ENCODE measurements at places on chromosomes 3 and 15.

DNA sequence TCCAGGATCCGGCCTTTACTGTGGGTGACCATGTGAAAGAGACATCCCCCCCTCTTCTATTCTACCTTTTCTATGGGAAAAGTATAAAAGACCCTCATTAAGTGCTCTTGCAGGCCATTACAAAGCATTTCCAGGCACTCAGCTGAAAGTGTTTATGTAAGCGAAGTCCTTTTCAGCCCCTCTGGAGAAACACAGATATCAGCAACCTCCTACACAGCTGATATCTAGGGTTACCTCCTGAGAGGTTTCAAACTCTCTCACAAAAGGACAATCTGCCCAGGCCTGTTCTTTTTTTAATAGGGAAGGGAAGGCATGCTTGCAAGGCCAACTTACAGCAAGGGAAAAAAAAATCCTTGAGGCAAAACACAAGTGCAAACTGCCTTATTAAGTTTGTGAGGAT is 12.6 kb downstream of the ETV5 start:
- DNase-seq = no peak

- no peak for DNase-seq
Measured at GRCh38 chr15:68806220-68807060, 14.3 kb downstream of the ANP32A start.

DNA sequence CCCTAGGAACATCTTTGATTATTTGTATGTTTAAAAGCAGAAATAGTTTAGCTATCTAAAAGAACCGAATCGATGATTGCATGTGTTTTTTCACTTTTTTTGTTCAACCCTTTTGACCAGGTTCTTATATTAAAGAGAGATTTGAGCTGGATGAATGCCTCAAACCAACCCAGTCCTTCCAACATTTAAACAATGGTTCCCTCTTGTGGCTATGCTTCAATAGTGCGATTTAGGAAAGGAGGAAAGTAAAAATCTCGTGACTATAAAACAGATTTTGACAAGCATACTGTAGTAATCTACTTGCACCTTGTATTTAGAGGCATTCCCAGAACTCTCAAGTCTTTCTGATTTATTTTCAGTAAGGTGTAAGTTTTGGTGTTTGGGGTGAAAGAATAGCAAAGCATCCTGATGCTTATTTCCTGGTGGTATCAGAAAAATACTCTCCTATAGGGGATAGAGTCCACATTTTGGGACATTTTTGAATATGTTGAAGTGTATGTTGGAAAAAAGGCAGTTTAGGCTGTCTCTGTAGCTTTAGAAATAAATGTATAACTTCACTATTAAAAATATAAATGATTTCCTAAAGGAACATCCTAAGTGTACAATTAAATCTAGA is 159.6 kb upstream of the KCNH8 start:
- peak; percentile 58 for DNase-seq

DNA sequence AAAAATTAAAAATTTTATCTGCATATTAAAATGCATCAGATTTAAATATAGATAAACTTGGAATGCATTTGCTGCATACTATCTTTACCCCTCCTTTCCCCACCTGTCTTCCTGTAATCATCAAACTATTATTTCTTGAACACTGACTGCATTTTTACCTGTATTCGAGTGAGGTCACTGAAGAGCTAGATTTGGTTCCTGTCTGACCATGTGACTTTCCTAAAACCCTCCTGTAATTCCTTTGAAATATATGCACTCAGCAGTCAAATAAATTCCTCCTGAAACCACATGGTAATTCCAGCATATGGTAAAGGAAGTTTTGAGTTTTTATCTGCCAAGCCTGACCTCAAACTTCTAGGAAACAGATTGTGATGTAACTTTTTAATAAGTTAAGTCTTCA is 445.6 kb upstream of the FRG2C start:
- DNase-seq = no peak

- no peak for DNase-seq
Measured at GRCh38 chr3:127666676-127667075, 6.1 kb upstream of the ABTB1 start.

GRCh38 chr3:158491968-158492367 is 79.0 kb upstream of the MLF1 start:
- no peak for DNase-seq

GRCh38 chr15:101481917-101482525 is 7.5 kb downstream of the PCSK6 start:
- no peak for DNase-seq

GRCh38 chr3:43213631-43214030 is 72.7 kb upstream of the SNRK start:
- no peak for DNase-seq

GRCh38 chr15:59120937-59121336 is 16.0 kb downstream of the CCNB2 start:
- no peak for DNase-seq

DNA sequence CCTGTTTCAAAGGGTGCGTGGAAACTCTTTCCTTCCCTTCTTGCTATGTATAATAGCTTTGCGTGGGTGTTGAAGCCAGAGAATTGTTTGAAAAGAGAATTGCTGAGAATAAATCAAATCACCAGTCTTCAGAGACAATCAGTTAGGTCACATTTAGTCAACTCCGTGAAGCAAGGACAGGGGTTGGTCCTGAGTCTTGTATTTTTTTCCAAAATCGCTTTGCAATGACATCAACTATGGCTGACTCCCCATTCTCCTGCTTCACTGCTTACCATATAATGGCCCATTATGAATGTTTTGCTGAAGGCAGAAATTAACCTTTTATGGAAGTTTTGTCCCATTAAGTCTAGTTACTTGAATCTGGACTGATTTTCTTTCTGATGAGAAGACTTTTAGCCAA is 852.8 kb downstream of the AGBL1 start:
- no peak for DNase-seq

GRCh38 chr3:158105710-158106253 is 438 bp downstream of the SHOX2 start:
- DNase-seq = peak; percentile 46

GRCh38 chr3:140854961-140855360 is 86.7 kb upstream of the SLC25A36 start:
- no peak for DNase-seq

DNA sequence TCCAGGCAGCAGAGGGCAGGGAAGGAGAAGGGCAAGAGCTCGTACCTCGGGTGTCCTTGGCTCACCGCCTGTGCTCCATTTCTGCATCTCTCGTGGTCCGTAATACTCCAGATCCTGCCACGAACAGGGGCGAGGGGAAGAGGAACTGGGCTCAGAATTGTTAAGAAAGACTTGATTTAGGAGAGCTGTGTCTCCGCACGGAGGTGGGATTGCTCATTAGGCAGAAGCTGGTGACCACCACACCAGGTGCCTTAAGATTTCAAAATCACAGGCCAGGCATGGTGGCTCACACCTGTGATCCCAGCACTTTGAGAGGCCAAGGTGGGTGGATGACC is 37.2 kb upstream of the BDH1 start:
- no peak for DNase-seq

GRCh38 chr3:115632026-115632425 is 8.7 kb downstream of the GAP43 start:
- DNase-seq = no peak

GRCh38 chr3:94028093-94028837 is at the start of gene STX19:
Gene STX19, minus strand, starts transcription at chr3:94028597. Its CDS starts 13,328 bp downstream, at chr3:94015269.
- no peak for DNase-seq

DNA sequence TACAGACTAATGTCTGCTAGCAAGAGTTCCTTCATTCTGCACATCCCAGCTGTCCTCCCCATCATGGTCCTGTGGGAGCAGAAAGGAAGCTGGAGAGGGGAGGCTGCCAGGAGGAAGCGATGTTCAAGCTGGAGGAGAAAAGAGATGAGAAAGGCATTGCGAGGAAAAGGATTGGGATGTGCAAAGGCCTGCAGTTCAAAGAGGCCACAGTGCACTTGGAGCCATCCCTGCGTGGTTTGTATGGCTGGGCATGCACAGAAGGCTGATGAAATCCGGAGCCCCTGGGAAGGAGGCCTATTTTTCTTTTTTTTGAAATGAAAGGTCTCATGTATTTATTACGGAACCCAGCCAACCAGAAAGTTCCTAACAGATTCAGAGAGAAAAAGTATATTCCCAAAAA is 22.8 kb downstream of the AMOTL2 start:
- no peak for DNase-seq

DNA sequence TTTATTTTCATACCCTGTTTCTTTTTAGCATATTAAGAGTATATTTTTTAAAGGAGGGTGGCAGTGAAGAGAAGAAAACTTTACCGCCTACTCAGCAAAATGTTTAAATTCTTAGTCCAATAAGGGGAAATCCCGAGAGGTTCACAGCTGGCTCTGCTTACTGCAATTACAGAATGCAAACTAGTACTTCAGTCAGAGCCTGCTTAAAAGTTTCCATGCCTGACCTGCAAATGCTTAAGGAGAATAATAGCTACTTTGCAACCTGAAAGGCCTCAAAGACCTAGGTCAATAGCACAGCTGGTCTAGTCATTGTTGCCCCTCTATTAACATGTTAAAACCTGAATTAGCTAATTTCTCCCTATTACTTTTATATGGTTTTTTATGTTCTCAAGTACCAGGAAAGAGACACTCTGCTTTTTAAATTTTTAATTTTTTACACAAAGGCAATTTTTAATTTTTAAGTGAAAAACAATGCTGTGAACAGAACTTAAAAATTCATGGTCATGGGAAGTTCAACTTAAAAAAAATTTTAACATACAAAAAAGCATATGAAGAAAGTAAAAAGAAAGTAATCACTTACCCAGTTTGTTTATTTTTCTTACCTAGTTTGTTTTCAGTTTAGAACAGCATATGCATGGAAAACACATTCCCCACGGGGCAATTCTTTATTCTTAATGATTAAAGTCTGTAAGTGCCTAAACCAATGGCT is 79.2 kb downstream of the P3H2 start:
- DNase-seq = no peak

GRCh38 chr3:192812743-192813383 is 85.5 kb upstream of the FGF12 start:
- DNase-seq = peak; percentile 78

DNA sequence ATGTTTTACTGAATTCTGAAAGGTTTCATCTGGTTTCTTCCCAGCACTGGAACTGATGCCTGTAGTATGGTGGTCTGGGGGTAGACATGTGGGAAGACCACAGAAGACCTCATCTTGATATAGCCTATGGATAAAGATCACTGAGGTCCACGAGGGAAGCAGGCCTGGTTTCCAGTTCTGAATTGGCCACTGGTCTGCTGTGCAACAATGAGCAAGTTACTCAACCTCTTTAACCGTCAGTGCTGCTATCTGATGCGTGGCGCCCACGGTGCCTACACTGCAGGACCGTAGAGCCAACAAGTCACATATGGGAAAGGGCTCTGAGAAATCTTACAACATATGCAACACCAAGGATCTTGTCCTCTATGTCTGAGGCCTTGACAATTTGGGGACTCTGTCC is 13.3 kb downstream of the TLE3 start:
- no peak for DNase-seq

DNA sequence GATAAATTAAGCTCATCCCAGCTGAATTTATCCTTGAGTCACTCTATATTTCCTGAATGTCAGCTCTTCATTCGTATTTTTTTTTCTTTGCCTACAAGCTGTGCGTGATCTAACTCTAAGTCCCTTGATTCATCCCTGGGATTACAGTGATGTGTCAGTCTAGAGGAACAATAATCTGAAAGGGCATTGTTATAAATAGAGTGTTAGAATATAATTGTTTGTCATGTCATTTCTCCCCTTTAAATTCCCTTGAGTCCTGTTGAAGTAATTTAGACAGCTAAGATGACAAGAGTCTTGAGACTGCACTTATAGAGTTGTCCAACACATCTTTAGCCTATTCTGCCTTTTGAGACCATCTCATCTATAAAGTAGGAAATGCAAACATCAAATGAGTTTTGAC is 621.8 kb downstream of the ZIC1 start:
- no peak for DNase-seq

GRCh38 chr15:42595626-42596240 is 20.3 kb downstream of the STARD9 start:
- DNase-seq = no peak

- peak; percentile 90 for DNase-seq
Measured at GRCh38 chr15:75452364-75452864, 924 bp upstream of the SIN3A start.

- no peak for DNase-seq
Measured at GRCh38 chr3:59335338-59335737, 285.5 kb upstream of the CFAP20DC start.

DNA sequence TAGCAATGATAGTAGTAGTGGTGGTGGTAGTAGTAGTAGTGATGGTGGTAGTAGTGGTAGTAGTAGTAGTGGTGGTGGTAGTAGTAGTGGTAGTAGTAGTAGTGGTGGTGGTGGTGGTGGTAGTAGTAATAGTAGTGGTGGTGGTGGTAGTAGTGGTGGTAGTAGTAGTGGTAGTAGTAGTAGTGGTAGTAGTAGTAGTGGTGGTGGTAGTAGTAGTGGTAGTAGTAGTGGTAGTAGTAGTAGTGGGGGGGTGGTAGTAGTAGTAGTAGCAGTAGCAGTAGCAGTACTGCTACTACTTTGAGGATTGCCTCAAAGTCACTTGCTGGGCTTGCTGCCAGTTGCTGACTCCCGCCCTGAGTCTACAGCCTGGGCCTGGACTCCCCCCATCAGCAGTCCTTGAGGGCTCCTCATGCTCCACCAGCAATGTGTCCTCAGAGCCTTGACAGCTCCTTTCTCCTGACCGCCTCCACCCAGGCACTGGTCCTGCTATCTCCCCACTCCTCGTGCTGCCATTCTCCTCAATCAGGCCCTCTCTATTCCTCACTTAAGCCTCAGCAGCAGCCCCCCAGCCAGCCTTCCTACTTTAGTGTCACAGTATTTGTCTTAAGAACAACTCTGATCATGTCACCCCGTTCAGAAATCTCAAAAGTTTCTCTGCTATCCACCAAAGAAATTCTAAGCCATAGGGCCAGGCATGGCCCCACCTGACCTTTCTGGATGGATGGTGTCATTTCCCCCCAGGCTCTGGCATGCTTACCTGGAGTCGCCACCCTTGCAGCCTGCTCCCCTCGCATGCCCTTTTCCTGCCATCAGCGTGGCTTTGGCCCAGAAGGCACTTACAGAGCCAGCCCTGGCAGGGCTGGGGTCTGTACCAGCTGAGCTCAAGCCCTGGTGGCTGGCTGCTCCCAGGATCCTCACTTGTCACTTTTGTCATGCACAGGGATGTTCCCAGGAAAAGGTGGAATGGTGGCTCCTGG is 45.6 kb downstream of the DLEC1 start:
- DNase-seq = peak; percentile 56

GRCh38 chr15:75597667-75598341 is 18.7 kb upstream of the PTPN9 start:
- no peak for DNase-seq

GRCh38 chr3:36969540-36970432 is 23.1 kb downstream of the EPM2AIP1 start:
- peak; percentile 30 for DNase-seq

- no peak for DNase-seq
Measured at GRCh38 chr3:40872258-40872920, 326.9 kb upstream of the CTNNB1 start.

DNA sequence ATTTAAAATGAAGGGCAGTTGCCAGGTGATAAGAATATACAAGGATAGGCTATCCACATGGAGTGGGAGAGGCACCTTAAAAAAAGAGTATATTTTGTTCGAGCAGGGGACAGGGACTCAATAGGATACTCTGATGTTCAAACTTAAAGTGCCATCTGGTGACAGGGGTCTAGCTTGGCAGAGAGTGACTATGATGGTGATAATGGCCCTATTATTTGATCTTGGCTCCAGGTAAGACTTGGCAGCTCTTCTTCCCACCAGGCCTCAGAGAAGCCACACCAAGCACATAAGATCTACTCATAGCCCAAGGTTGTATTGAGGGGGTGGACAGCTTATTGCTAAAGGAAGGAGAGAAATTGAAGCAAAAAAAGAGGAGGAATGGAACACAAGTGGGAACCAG is 109.0 kb upstream of the MANF start:
- DNase-seq = no peak
